Spinal cord (tissue), 10 donors: ENCODE measurements at places on chromosomes 5 and 9. TPM values are rescaled to one million over a fixed set of nuclear protein-coding genes. Genes with fewer than 3 reads are reported as not detected.

The ATP6V0E1 gene
- total RNA-seq, result 140 TPM

The TRAF1 gene
- 3.5 TPM for total RNA-seq

The DRD1 gene
- 2.3 TPM for total RNA-seq

The GLDC gene
- 20.3 TPM for total RNA-seq

The CATSPER3 gene
- total RNA-seq, result 0.79 TPM

The IFNA1 gene
- total RNA-seq, result not detected

The LPAR1 gene
- total RNA-seq, result 158 TPM

The EGFLAM gene
- 36.3 TPM for total RNA-seq

The GPRIN1 gene
- total RNA-seq, result 14.7 TPM

GRCh38 chr5:36389245-36389644 is 87.5 kb upstream of the RANBP3L start:
- H3K27me3 ChIP-seq, result no peaks in the 10 kb centered on the region
- H3K36me3 ChIP-seq, result no peaks in the 10 kb centered on the region
- no peaks in the 10 kb centered on the region for H3K4me1 ChIP-seq
- no peak for DNase-seq
- H3K4me3 ChIP-seq, result no peak overlapping the region

DNA sequence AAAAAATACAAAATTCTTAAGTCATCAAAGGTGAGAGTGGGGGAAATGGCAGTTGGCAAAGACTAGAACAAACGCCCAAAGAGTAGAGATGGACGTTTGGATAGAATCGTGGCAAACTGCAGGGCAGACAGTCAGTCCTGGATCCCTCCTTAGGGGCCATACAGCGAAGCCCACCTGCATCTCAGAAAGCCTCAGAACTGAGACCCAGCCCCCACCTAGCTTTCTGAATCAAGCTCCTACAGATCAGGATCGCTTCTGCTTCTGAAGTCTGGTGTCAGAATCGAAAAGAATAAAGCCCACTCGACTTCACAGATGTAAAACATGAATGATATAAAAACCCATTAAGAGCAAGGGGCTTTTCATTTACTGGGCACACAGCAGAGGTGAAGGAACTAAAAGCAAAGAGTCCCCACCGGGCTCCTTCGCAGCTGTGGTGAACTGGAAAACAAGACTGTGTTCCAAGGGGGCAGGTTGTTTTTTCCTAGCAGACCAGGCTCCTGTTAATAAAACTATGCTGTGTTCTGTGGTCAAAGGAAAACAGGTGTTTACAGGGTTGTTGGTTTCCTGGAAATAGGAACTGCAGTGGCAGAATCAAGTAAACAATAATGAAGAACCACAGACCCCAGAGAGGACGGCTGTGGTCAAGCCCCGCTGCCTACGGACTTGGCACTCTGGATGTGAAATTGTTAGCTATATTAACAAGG is 91.8 kb downstream of the TLE1 start:
- no peak for DNase-seq
- H3K36me3 ChIP-seq, result peaks cover 4% of the 10 kb centered on the region
- H3K4me1 ChIP-seq, result peaks cover 9% of the 10 kb centered on the region
- H3K27ac ChIP-seq, result peak overlapping the region; percentile 37
- H3K4me3 ChIP-seq, result no peak overlapping the region

GRCh38 chr9:89428901-89429890 is 68.7 kb downstream of the SEMA4D start:
- H3K36me3 ChIP-seq, result peaks cover 16% of the 10 kb centered on the region
- no peaks in the 10 kb centered on the region for H3K27me3 ChIP-seq
- no peak for DNase-seq

DNA sequence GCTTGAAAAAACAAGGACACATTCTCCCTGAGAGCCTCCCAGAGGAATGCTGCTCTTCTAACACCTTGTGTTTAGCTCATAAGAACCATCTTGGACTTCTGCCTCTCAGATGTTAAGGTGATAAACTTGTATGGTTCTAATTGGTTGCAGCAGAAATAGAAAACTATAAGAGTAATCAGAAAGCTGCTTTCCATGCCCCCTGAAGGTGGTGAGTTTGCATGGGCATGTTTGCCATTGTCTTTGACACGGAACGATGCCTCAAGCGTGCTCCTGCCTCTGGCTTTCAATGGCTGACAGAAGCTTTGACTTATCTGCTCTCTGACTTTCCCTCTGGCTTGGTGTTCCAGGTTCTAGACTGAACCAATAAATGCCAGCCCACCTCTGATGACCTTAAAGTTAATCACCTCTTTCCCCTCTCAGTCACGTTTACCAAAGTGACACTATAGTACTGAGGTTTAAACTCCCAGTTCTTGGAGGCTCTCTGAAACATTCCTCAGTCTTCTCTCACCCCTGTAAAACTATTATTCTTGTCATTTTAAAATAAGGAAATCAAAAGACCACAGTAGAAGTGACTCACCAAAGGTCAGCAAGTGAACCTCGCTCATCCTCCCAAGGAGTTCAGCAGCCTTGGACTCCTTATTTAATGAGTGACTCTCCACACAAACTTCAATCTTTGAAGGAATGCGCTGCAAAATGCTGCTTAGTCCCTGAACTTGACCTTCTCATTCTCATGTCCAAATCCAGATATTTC is 103.6 kb downstream of the PIK3R1 start:
- H3K27me3 ChIP-seq, result no peaks in the 10 kb centered on the region
- no peak overlapping the region for H3K4me3 ChIP-seq
- DNase-seq, result no peak
- no peak overlapping the region for H3K27ac ChIP-seq
- H3K36me3 ChIP-seq, result no peaks in the 10 kb centered on the region
